Activated naive CD4-positive, alpha-beta T cell treated with anti-CD3 and anti-CD28 coated beads for 36 hours (primary cell): ENCODE measurements at places on chromosomes 11 and 22.

GRCh38 chr11:86706338-86707131 lies 34.1 kb upstream of the ME3 start:
- DNase-seq = no peak

DNA sequence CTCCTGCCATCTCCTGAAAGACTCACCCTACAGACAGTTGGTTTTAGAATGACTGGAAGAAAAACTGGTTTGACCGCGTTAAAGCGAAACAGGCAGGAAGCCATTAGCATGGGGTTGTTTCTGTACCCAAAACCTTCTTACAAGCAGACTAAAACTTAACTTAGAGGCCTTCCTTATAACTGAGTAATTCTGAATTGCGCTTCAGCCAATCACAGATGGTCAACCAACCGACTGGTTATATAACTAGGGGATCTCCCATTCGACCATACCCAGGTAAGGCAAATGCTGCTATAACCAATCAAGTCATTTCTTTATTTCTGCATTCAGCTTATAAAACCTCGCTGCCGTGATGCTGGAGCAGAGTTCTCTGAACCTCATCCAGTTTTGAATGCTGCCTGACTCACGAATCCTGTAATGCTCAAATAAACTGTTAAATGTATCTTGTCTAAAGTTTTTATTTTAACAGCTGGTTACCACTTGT lies 87.8 kb upstream of the DRD2 start:
- no peak for DNase-seq

- peak; percentile 22 for DNase-seq
Measured at GRCh38 chr11:46112961-46113607, 8.2 kb downstream of the PHF21A start.

DNA sequence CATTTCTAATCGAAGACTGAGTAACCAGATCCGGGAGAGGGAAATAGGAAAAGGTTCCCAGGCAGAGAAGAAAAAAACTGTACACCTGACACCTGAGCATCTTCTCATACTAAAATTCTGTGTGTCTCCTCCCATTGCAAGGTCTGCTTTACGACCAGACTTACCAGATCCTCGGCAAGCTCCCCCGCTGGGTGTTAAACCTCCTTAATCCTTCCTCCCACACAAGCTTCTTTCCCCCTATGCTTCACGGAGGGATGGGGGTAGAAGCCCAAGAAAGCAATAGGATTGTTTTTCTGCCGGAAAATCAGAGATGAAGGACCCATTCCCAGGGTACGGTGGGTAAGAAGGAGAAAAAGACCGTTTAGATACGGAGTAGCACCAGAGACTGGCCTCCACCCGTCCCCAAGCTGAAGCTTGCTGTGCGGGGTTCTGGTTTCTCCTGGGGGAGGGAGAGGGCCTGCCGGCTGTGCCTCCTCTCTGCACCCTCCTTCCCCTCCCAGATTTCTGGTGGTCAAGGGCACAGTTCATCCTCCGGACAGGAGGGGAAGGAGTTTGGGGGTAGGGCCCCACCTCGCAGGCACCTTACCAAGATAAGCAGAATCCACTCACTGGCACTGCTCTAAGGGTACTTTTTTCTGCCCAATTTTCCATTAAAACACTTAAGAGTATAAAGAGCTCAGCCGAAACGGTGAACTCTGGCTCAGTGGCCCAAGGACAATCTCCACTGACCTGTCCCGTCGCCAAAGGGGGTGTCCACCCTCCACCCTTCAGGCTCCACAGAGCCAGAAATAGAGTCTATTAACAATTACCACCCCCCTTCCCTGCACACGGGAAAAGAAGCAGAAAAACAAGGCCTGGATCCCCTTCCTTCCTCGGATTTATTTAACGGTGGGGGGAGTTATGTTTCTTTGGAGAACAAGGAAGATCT lies 1.2 kb downstream of the TOB2 start:
- DNase-seq = peak; percentile 47

DNA sequence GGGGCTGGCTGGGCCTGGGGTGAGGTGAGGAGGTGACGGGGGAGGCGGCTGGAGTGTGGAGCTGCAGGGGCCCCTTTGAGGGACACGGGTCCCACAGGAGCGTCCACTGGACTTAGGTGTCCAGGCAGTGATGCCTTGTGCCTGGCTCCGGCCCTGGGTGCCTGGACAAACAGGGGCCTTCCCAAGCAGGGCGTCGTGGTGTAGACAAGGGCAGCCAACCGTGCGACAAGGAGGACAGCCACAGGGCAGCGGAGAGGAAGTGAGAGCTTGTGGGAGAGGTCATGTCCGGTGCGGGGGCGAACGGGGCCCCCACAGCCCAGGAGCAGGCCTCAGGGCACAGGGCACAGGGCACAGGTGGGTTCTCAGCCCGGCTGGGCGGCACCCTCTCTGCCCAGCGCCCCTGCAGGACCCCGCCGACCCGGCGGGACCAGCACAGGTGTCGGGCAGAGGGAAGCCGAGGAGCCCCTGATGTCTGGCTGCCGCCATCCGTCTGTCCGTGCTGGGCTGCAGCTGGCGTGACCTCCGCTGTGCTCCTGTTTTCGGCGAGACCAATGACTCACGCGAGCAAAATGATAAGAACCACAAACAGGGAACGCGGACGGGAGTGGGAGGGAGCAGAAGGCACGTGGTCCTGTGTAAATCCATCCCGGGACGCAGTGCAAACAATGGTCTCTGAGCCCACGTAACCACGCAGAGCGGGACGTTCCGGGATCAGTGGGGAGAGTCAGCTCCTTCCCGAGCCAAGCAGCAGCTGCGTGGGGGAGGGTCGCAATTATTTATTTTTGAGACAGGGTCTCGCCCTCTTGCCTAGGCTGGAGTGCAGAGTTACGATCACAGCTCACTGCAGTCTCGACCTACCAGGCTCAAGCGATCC lies 49.1 kb upstream of the A4GALT start:
- DNase-seq = no peak

DNA sequence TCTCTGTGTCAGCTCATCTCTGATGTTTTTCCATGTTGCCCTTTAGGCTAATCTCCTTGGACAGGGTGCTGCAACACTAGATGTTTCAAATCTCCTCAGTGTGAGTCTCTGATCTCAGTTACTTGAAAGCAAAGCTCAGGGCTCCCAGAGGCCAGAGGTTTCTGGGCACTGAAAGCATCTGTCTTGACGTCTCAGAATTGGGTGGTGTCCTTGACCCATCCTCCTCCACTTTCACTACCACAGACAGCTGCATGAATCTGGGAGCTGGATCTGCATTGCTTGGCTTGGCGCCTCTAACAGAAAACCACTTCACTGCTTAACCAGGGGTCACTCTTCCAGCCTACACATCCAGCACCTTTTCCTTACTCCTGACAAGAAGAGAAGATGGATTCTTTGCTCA lies 399.4 kb downstream of the NXPE2 start:
- DNase-seq = no peak

- DNase-seq = no peak
Measured at GRCh38 chr11:57938351-57938750, 85.3 kb upstream of the OR9Q1 start.

- no peak for DNase-seq
Measured at GRCh38 chr11:112863305-112863704, 97.9 kb upstream of the NCAM1 start.

GRCh38 chr11:131056036-131056435 lies 139.8 kb upstream of the SNX19 start:
- no peak for DNase-seq

DNA sequence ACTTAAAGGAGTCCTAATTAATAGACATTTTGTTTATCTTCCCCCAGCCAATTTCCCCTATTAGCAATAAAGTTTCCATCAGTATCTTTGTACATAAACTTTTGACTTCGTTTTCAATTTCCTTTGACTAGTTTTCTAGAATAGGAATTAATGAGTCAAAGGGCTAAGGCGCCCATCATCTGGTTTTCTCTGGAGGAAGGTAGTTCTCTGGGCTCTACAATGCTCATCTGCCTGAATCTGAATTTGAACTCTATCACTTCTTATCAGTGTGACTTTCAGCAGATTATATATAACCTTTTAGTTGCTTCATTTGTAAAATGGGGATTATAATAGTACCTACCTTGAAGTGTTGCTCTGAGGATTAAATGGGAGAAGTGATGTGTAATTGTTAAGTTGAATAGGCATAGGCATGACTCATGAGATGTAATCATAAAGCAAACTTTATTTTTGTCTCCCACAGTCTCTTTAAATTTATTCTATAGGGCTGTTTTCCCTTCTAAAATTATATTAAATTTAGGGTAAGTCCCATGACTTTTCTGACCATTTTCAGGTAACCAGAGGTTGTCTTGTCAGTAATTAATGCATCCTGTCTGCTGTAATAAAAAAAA lies 5.8 kb upstream of the TUB start:
- no peak for DNase-seq

DNA sequence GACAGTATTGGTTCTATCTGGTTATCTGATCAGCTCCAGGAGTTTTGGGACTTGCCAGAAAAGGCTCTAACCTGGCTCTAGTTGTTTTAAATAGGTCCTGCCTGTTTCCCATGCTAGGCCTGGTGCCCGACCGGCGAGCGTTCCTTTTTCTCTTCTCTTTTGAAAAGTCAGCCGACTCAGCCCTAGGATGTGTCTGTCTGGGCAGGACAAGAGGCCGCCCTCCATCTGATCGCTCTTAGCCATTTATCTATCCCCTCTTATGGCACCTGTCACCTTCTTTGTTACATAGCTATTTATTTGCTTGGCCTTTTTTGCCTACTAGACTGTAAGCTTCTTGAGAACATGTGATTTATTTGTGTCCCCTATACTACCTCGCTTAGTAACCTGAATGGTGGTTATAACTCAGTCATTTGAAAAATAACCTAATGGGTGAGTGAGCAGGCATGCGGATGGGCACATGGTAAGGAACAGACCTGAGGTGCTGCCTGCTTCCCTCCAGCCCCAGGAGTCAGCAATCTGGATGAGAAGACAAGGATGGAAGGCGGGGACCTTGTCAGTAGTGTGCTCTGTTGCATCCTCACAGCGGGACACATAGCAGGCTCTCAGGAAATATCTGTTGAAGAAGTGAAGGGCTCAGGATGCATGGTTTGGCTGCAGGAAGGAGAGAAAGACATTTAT lies 108.4 kb downstream of the ZBTB16 start:
- no peak for DNase-seq

GRCh38 chr11:47969401-47969800 lies 11.0 kb upstream of the PTPRJ start:
- DNase-seq = no peak

GRCh38 chr11:61713906-61714305 lies 33.7 kb downstream of the DAGLA start:
- no peak for DNase-seq

GRCh38 chr11:34030382-34030781 lies 21.1 kb upstream of the CAPRIN1 start:
- no peak for DNase-seq

GRCh38 chr11:44971185-44971584 lies 20.5 kb upstream of the TP53I11 start:
- no peak for DNase-seq

- DNase-seq = no peak
Measured at GRCh38 chr22:34225278-34225677, 305.0 kb upstream of the LARGE1 start.

DNA sequence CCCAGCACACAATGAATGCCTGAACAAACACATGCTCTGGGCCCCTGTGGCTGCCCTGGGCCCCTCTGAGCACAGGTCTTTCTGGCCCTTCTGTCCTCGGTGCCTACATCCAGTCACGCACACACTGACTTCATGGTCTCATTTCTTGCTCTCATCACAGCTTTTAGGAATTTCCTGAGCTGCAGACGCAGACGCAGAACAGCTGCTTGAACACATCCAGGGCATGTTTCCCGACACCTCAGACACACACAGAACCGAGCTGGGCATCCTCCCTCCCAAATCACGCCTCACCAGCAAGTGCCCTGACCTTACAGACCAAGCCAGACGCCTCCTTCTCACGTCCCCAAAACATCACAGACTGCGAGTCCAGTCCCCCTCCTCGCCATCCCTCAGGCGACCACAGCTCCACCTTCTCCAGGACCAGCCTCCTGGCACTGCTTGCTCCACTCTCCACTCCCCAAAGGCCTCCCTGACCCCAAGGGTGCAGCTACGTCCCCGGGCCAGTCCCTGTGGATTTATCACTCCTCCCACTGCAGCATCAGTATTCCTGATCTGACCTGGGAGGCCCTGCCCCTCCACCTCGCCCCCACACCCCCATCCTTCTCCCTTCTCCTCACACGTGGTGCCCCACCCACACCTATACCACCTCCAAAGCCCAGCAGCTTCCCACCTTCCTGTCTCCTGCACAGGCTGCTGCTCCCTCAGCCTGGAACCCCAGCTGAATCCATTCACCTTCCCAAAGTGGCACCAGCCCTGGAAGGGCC lies 12.9 kb downstream of the SIRT3 start:
- no peak for DNase-seq

DNA sequence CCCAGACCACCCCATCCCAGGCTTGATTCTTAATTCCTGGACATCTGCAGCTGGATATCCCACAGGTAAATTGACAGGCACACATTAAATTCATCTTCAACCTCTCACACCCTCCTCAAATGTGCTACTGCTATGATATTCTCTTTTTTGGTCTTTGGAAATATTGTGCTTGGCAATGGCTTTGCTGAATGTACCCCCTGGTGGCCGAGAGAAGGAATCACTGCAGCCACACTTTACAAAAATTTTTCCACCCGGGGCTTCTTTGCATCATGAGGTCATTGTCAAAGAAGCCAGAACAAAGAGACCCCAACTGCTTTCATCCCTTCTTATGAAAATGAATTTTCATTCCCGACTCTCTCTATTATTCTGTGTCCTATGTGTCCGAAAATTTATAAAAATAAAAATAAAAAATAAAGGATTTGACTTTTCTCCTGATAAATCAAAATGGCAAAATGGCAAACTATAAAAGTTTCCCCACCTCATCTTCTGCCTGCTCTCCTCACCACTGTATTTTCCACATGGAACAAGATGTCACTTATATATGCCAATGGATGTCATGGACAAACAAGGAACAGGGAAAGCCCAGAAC lies 15.0 kb upstream of the CYB5R2 start:
- DNase-seq = peak; percentile 35

- DNase-seq = peak; percentile 61
Measured at GRCh38 chr11:58923300-58923788, 15.9 kb upstream of the GLYATL1 start.

DNA sequence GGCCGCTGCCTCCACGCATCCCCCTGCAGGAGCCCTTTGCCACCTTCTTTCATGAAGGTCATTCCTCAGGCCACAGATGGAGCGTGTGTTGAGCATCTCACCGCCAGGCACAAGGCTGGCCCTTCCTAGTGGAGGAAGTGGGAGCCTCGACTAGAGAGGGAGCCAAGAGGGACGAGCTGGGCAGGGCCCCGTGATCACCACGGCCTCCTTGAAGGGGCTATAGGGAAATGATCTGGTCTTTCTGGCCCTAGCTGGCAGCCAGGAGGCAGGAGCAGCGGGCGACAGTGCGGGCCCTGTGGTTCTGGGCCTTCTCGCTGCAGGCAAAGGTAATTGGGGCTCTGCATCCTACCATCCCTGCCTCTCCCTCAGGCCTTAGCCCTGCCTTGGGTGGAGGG lies 49.1 kb downstream of the PISD start:
- no peak for DNase-seq

DNA sequence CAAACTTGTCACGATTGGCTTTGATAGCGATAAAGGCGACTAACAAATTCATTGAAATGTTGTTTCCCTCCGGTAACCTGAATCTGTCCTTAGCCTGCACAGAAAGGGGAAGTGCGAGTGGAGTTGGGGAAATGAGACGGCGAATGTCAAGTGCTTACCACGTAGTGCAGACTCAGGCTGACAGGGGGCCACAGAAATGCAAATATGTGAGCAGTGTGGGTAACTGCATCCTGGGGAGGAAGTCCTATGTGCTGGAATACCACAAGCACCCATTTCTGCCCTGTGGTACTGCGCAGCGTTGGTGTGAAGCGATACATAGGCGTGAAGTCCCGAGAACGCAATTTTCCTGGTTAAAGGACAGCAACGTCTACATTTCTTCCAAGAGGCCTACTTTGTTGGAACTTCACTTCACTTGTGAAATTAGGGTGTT lies 869 bp upstream of the EIF4ENIF1 start:
- DNase-seq = peak; percentile 74

- DNase-seq = no peak
Measured at GRCh38 chr11:117172724-117173421, 5.7 kb upstream of the SIDT2 start.
